ENCODE measurements at places on chromosomes 2 and 18. TPM values are rescaled to one million over a fixed set of nuclear protein-coding genes. Genes with fewer than 3 reads are reported as not detected.

GRCh38 chr2:226898121-226898520 lies 62.3 kb downstream of the RHBDD1 start:
- no peak for DNase-seq

- DNase-seq, result no peak
Measured at GRCh38 chr2:133668547-133668946, 100.3 kb upstream of the NCKAP5 start.

GRCh38 chr2:70855667-70856066 lies 20.1 kb upstream of the CD207 start:
- no peak for DNase-seq

GRCh38 chr18:31399306-31400032 lies 22.9 kb downstream of the DSG4 start:
- no peak for DNase-seq

DNA sequence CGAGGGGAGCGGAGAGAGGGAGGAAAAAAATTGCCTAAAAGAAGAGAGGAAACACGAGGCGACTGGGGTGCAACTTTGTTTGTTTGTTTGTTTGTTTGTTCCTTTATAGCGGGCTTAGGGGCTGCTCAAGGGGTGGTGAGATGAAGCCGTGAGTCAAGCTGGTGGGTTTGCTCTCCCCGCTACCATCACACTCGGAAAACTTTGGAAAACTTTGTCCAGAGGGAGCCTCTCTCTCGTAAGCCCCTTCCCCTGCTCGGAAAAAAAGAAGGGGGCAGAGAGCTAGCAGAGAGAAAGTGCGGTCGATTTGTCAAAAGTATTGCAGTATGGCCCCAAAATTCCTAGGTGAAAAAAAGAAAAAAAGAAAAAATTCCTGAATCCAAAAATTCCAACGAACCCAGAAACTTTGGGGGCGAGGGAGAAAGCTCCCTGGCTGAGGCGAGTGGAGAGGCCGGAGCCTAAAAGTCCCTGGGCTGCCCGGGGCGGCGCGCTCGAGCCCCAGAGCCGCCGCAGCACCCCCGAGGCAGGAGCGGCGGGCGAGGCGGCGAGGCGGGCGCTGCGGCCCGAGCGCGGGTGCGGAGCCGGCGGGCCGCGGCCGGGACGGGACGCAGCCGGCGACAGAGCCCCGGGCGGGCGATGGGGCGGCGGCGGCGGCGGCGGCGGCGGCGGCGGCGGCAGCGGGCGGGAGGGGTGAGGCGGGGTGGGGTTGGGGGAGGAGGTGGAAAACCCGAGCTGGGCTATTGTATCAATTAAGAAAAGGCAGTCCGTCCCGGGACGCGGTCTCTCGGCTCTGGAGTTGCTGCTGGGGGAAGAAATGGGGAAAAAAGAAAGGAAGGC lies 558 bp upstream of the CYP26B1 start:
- peak; percentile 95 for DNase-seq

DNA sequence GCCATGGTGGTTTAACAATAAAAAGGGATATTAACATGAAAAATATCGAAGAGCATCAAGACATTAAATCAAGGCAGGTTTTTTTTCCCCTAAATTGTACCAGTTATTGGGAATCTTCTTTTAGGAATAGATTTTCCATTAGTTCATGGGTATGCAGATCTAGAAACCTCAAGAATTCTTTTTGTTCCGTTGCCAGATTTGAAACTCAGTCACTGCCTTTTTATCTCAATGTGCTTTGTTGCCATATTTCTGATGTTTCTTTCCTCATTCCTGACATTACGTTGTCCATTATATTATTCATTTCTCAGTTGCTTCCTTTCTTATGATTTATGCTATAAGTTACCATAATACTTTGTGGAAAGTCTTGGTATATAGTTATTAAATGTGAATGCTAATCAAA lies 162.2 kb downstream of the CD226 start:
- DNase-seq, result peak; percentile 54

DNA sequence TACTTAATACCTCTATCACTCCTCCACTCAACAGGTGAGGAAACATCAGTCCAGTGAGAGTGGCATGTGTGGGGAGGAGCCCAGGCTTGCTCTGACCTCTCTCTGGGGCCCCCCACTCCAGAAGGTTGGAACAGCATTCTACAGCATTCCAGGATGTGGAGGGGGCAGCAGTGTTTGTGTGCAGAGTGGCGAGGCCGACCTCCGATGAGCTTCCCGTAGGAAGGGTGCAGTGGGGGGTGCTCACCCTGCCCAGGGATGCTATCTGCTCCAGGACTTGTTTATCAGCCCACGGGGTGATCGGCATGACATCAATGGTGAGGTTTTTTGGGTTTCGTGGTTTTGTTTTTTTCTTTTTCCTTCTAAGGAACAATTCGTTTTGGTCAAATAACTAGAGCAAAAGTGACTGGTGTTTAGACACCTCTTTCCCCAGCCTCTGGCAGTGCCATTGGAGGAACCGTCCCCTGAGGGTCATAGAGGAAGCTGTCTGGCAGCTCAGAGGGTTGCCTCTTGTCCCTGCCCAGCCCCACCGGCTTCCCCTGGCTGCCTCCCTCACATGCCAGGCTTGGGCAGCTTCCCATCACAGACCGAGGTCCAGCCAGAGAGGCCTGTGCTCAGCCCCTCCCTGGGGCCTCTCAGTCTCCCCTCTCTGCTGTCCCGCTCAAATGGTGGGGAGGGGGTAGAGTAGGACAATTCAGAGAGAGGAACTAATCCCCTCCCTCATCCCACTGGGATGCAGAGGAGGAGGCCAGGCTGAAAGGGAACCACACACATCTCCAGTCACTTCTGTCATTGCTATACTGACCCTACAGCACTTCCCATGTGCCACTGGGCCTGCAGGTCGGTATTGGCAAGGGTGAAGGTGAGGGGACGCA lies 96.5 kb downstream of the ZFP36L2 start:
- DNase-seq, result no peak

- no peak for DNase-seq
Measured at GRCh38 chr2:100208141-100208770, 65.9 kb upstream of the AFF3 start.

DNA sequence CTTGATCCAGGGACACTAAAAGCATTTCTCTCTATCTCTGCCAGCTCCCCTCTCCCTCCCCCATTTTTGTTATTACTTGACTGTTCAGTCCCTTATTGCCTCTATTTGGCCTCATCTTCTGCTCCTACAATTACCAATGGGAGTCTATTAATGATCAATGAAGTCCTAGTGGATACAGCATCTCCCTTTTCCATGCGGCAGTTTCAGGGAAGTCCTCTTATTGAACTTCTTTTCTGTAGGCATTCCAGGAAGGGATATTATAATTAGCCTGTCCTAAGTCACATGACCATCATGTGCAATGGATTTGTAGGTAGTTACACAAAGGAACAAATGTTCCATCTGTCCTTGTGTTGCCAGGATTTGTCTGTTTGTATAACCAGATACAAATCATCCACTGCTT lies 495.1 kb upstream of the CNTNAP5 start:
- DNase-seq, result no peak

DNA sequence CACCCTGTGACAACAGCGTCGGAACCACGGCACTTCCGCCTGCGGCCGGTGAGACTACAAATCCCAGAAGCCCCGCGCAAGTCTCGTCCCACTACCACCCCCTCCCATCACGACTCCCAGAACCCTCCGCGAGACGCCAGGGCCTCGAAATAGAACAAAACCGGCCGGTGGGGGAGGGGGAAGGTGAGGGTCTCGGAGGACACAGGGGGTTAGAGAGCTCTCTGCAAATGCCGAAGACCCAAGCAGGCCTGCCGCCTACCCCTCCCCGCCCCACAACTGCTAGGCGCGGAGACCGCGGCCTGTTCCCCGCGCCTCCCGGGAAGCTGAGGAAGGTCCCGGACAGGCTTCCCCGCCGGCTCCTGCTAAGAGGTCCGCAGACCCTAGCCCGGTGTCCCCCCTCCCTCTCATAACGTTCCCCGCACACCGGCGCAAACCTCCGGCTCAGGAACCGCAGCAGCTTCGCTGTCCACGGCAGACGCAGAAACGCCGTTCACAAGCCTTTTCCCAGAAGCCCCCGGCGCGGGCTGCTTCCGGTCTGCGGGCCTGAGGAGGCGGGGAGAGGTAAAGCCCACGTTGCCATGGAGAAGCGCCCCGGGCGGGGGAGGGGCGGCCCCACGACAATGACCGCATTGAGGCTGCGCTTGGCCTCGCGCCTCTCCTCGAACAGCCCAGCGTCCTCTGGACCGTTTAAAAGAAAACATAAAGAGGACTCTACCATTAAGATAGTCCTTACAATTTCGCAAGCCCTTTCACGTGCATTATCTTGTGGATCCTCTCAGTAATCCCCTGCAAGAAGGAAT lies at the start of gene ZNF24:
ZNF24 (minus strand) TSS at position 485 of the 800 bp plus-strand sequence. CDS start 3,770 bp downstream, outside the sequence.
- DNase-seq, result peak; percentile 95

GRCh38 chr18:63257453-63257852 lies 62.1 kb downstream of the BCL2 start:
- no peak for DNase-seq

DNA sequence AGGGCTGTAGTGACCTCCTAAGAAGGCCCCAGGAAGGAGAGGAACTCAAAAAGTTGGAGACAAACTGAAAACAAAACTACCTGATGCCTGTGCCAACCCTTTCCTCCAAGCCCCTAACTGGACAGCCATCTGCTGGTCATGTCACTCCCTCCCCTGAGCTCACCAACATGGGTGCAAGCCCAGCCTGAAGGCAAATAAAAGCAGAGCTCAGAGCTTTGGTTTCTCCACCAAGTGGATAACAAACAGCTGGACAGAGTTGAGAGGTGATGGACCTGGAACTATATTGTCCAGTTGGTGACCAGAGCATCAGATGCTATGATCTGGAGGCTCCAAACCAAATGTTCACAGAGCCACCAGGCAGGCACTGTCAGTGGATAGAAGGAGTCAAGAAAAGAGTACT lies 34.6 kb upstream of the MAL start:
- DNase-seq, result no peak

GRCh38 chr2:232698556-232699091 lies 1.5 kb downstream of the GIGYF2 start:
- DNase-seq, result no peak

GRCh38 chr2:190254063-190254850 lies 65.4 kb downstream of the HIBCH start:
- no peak for DNase-seq

DNA sequence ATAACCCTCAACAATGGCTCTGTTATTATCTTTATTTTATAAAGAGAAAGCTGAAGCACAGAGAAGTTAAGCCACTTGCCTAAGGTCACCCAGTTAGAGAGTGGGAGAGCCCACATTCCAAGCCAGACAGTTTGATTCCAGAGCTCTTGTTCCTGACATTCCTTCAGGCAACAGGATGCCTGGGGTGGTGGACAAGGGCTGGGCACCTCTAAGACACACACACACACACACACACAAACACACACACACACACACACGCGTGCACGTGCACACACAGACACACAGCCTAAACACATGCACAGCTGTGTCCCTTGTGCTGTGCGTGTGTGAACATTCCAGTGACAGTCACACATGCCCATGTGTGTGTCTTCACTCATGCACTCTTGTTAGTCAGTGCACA lies 26.4 kb downstream of the CELF4 start:
- no peak for DNase-seq

DNA sequence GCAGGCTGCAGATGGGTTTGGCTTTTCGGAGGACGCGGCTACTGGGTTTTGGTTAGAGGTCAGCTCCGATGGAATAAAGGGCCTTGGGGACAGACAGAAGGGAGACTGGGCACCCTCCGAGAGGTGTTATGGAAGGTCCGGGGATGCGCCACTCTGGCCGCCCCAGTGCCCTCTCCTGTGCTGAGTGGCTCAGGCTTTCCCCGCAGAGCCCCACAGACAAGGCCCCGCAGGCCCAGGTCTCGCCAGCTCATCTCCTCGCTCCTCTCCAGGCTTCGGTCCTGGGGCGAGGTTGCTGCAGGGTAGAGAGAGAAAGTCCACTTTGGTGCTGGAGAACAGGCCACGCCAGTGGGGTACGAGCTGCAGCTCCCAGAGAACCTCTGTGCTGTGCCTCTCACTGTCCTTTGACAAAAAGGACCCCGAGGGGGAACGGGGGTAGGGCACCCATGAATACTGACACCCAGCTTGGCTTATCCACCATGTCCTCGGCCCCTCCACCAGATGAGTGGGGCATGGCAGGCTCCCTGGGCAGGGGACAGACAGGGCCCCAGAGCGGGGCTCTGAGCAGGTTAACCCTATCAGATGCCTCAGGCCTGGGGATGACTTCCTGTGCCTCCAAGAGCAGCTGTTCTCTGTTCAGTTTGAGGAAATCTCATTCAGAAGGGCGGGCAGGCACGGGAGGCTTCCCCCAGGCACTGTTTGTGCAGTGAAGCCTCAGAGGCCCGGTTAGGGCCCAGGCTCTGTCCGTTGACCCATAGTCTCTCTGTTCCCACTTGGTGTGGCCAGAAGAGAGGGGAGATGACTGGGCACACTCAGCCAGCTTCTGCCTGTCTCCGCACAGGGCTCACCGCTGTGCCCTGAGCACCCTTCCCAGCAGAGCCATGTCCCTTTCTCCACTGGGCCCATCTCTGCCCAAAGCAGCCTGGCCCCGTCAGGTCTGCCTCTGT lies 15.7 kb upstream of the CNNM3 start:
- DNase-seq, result peak; percentile 66

Gene DQX1
- total RNA-seq, result not detected

Gene ACVR1C
- total RNA-seq, result 0.36 TPM

Gene FER1L5
- 1.1 TPM for total RNA-seq

Gene KLHL14
- total RNA-seq, result not detected

Gene C2orf66
- total RNA-seq, result 0.36 TPM

Gene ACTG2
- 0.72 TPM for total RNA-seq

Gene ATP8B1
- total RNA-seq, result 46.7 TPM

Gene IL1RL1
- total RNA-seq, result 0.29 TPM

Gene SLC5A7
- total RNA-seq, result not detected

Gene FKBP1B
- total RNA-seq, result 3.3 TPM

Measured in osteoblast (primary cell).